Heart left ventricle (tissue), 16 donors: ENCODE measurements at places on chromosomes 4 and X. TPM values are rescaled to one million over a fixed set of nuclear protein-coding genes. Genes with fewer than 3 reads are reported as not detected.

GRCh38 chrX:104310090-104310489, 55.4 kb upstream of the ESX1 start:
- no peak for DNase-seq

GRCh38 chr4:101205916-101206315, 141.4 kb downstream of the PPP3CA start:
- DNase-seq: no peak

Gene THOC2
- 16.4 TPM for polyA plus RNA-seq

Gene RENBP
- polyA plus RNA-seq: 6.4 TPM
